Cerebellar nuclear complex (tissue), 1 donor: ENCODE measurements at places on chromosomes 4 and X.

DNA sequence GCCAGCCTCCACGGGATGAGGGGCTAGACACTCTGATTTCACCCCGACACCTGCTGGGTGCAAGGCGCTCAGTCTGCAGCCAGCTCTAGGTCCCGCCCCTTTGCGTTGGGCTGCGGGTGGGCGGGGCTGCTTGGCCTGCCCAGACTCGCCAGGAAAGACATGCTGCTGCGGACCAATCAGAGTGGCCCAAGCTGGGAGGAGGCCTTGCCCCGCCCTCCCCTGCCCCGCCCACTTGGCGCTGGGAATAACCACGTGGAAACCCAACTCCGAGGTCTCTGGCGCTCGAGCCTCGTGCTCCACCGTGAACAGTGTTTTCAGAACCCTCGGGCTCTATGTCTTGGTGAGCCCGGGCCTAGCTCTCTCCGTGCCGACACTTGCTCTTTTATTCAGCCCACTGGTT, 5.3 kb upstream of the VMA21 start:
- DNase-seq = no peak

- no peak for DNase-seq
Observed at GRCh38 chr4:53932796-53933610, 131.4 kb downstream of the CHIC2 start.

DNA sequence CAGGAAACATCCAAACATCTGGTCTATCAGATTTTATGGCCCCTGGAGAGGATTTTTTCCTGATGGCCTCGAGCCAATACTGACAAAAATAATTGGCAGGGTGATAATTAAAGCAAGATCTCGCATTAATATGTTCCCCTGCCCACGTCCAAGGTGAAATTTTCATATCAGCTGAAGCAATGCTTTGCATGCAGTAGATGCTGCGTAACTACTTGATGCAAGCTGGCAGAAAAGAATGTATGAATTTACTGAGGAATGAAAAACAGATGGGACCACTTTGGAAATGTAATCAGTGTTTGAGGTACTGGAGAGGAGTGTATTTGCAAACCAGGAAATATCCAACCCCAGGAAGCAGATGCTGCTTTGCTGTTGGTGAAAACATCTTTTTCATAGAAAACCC, 36.8 kb upstream of the REST start:
- no peak for DNase-seq

DNA sequence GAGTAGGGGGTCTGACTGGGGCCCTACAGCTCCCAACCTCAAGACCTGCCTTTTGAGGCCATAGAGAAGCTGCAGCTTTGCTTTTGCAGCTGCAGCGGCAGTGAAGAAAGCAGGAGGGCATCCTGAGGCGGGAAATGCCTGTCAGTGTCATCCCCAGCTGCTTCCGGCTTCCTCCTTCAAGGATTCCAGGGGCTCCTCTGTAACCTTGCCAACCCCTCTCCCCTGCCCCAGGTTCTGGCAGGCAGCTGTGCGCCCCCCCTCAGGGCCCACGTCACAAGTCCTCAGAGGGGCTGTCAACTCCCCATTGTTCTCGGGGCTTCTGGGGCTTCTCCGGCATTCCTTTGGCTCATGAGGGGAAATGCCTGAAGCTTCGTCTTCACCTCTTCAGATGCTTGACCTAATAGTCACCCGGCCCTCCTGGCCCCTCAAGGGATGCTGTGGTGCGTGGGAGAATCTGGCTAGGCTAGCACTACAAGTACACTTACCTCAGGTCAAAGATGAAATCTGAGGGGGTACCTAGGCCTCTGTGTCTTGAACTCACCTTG, 31.9 kb downstream of the APLN start:
- DNase-seq = no peak

GRCh38 chr4:2927696-2928075, 35.5 kb downstream of the NOP14 start:
- DNase-seq = no peak

DNA sequence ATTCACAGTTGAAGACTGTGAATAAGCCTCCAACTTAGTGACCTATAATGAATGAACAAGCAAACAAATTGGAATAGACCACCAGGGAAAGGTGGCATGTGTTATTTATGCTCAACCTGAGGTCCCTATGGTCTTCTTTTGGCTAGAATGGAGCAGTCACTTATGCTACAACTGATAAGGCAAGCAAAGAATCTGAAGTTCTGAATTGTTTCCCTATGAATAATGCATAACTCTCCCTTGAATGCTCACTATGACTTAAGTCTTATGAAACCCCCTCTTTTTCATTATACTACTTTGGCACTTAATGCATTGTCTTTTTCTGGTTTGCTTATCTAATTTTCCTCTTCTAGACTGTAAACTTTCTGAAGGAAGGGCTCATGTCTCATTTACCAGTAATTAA, 2.6 kb downstream of the GIMD1 start:
- no peak for DNase-seq

GRCh38 chrX:45454290-45454689, 253.6 kb upstream of the DIPK2B start:
- DNase-seq = no peak

GRCh38 chr4:80535551-80535950, 200.0 kb downstream of the CFAP299 start:
- no peak for DNase-seq

GRCh38 chr4:78609580-78609979, 58.0 kb downstream of the ANXA3 start:
- DNase-seq = no peak

- no peak for DNase-seq
Observed at GRCh38 chr4:11790230-11790629, 361.5 kb upstream of the HS3ST1 start.

- no peak for DNase-seq
Observed at GRCh38 chrX:133046601-133047000, 50.3 kb downstream of the USP26 start.

DNA sequence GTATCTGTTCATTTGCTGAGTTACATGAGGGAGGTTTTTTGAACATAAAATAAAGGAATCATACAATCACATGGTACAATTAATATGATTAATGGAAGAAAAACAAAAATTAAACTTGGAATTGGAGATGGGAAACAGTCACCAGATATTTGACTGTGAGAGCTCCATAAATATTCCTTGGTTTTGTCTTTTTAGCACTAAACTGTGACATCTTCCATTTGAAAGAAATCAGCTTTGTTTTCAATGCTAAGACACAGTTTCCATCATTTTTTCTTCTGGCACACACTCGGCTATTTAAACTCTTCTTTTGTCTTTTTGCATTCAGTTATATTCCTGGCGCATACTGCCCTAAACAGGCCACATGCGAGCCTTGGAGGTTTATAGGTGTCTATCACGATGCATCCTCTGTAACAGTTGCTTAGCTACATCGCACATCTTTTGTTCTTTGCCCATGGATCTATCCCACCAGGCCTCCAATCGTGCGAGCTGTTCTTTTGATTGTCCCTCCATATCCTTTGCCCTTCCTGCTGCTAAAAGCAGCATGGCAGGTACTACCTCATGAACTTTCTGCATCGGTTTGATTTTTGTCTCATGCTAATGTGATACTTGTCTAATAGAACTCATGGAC, 158.3 kb downstream of the LDB2 start:
- no peak for DNase-seq

DNA sequence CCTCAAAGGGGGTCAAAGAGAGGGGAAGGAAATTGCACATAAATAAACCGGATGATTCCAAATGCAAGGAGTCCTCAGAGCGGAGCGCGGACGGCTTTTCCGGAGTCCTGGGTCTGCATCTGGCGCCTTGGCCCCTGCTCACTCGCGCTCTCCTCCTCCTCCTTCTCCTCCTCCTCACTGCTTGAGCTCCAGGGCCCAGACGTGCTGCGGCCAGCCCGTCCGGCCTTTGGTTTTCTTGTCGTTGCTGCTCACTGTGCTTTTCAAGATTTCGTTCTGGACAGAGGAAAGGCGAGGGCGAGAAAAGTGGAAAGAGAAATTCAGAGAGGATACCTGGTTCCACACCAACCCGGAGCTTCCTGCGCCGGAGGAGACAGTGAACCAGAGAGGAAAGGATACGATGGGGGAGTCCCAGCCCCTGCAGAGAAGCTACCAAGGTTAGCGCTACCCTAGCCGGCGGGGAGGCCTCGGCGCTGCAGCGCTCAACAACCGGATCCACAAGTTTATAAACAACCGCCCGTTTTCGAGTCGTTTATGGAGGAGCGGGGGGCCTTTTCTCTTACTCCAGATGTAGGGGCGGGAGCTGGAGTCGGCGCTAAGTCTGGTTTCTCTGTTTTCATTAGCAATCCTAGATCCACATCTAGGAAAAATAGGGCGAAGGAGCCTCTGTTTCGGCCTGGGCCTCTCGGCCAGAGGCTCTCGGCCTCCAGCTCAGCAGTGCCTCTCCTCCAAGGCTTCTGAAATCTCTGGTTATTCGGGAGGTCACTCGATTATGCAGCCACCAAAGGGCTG, 2.7 kb downstream of the HAND2 start:
- no peak for DNase-seq

DNA sequence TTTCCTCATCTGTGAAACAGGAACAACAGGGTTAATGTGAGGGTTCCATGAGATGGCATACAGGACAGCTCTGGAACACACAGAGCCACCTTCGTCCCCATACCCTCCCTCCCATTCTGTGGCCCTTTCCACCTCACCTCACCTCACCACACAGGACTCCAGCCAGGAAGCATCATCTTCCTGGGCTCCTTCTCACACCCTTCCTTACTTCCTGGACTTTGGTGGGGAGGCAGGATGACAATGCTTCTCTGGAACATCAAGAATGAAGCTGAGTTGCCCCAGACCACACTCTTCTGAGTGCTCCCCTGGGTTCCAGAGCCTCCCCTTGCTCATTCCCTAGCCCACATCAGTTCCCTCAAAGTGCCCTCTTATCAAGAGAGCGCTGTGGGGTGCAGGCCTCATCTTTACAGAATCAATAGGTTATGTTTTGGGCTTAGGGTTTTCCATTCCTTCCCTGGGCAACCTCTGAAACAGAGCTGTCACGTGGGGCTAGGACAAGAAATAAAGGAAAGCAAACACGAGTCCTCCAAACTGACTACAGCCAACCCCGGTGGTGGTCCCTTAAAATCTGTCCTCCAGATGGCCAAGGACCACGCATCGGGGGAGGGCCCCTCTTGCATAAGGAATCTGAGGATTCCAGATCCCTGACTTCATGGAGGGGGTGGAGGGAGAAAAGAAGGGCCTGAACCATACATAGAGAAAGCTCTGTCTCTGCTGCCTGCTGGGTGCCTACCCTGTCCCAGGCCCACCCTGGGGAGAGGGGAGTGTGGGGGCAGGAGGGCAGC, 74.4 kb upstream of the ATP6AP2 start:
- no peak for DNase-seq

- no peak for DNase-seq
Observed at GRCh38 chrX:68732906-68733493, 85.5 kb downstream of the STARD8 start.
